Fibroblast of villous mesenchyme (primary cell): ENCODE measurements at places on chromosomes 5 and 9. TPM values are rescaled to one million over a fixed set of nuclear protein-coding genes. Genes with fewer than 3 reads are reported as not detected.
A peak's percentile ranks its signal among the peaks of the same experiment; 100 is the strongest.

- DNase-seq, result no peak
These were observed 491.1 kb downstream of the CCDC171 start for GRCh38 chr9:16043756-16044578.

DNA sequence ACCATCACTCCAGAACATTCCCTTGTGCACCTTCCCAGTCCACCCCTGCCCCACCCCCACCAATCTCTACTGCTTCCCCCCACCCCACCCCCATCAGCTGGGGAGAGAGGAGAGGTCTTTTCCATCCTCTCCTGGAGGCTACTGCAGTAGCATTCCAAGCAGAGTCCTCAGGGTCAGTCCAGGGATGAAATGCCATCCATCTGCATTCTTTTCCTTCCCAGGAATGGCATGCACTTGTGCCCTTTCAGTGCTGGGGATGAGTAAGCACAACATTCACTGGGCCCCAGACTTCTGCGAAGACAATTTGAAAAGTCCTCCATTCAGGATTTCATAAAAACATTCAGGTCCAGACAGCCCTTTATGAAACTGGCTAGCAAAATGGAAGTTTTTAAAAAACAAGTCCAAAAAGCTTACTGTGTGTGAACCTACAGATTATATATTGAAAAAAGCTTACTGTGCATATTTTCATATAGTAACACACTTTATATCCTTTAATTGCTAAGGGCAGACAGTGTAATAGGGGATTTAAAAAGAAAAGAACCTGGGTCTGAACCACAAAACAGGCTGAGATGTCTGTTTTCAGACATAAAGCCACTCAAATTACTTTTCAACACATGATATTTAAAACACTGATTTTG, 50.0 kb upstream of the GOLPH3 start:
- DNase-seq, result peak; percentile 47

DNA sequence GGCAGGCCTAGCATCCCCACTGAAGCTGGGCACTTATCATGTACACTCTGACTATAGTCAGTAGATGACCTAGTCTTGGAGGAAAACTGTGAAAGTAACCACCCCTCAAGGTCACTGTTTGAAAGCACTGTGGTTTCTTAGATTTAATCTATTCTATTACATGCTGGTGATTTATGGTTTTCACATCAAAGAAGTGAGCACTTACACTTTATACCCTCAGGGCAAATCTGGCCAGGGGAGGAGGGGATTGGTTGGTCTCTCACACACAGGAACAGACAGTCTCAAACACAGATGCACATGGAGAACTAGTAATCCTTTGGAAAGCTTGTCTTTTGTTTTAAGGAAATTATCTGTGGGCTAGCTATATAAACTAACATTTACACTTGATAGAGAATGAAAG, 17.9 kb upstream of the SPIN1 start:
- DNase-seq, result no peak

DNA sequence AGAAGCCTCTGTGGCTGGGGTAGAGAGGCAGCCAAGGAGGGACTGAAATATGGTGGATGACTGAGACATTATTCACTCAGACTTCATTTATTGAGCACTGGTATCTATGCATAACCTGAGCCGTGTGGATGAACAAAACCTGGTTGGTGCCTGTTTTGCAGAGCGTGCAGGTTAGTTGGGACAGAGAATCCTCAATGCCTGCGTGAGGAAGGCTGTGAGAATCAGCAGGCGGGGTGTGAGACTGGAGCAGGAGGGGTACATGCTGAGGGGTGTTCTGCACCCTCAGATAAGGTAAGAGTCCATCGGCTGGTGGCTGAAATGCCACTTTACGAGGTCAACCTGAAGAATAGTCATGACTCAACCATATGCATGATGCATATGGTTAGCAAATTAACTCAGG, 271.6 kb downstream of the MED10 start:
- DNase-seq, result no peak

DNA sequence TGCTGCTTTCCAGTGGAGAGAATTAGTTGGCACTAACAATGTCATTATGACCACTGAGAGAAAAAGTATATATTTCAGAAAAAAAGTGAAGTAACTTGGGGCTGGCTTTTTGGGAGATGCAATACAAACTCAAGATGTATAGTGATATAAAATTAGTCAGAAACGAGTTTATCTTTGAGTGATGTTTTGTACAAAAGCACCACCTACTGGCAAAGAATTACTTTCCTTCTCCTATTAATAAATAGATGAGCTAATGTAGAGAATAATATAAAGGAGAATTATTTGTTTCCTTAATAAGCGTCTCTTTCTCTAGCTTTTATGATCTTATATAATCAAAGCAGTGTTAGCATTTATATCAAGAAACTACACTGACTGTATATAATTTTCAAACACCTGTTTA, 158.8 kb downstream of the MEF2C start:
- DNase-seq, result peak; percentile 19

GRCh38 chr9:91814753-91815152, 135.3 kb downstream of the ROR2 start:
- DNase-seq, result no peak

- peak; percentile 81 for DNase-seq
These were observed 37.0 kb downstream of the B4GALT1 start for GRCh38 chr9:33129886-33130881.

- DNase-seq, result peak; percentile 11
These were observed 43.9 kb downstream of the SHLD3 start for GRCh38 chr5:65668696-65669095.

DNA sequence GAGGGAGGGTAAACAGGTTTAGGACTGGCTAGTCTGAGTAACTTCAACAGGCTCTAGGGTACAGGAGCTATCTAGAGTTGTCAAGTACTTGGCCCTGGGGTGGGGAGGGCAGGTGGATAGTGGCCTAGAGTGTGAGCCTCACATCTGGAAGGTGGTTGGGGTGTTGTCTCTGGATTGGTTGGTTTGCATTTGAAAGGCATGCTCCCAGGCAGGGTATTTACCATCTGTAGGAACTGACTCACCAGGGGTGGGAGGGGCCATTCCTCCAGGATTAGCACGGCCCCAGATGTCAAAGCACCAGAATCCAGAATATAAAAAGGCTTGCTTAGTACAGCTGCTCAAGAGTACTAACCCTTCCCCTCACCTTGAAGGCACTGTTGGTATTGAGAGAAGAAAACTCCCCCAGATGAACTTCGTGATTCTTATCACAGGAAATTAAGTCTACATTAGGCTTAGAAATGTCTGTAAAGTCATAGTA, 193.3 kb downstream of the NTRK2 start:
- no peak for DNase-seq

DNA sequence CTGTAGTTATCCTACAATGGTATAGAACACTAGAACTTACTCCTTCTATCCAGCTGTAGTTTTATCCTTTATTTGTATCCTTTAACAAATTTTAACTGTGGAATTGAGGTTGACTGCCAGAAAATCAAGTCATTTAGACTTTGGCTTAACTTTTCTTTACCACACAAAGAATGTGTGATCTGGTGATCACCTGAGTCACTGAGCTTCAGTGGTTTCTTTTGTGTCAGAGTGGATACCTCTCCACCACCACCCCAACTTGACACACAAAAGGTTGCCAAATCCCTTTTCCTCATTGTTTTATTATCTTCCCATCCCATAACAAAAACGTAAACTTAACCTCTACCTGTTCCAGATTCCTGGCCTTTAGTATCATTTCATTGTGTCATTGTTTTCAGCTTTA, 5.5 kb downstream of the OTULIN start:
- no peak for DNase-seq

- no peak for DNase-seq
These were observed 152.8 kb downstream of the RAB3C start for GRCh38 chr5:58735637-58736036.

Gene SPINK4
- total RNA-seq, result not detected in 2 replicates

Gene CCDC192
- total RNA-seq, result not detected in 2 replicates

Gene ARSI
- 13.8 and 23.5 TPM in 2 replicates for total RNA-seq

Gene SLC27A4
- total RNA-seq, result 21.3 and 22.9 TPM in 2 replicates

Gene FOXD4L3
- total RNA-seq, result 0.32 TPM in 1 of 2 replicates, not detected in the other

Gene RASEF
- 0.43 and 0.97 TPM in 2 replicates for total RNA-seq

Gene PCDHGA7
- total RNA-seq, result 3.5 and 4.5 TPM in 2 replicates
